Stimulated activated CD4-positive, alpha-beta T cell treated with anti-CD3 and anti-CD28 coated beads, Interleukin-15, amount 100 ng/mL, for 48 hours (primary cell): ENCODE measurements at places on chromosomes 12 and 14.
A peak's percentile ranks its signal among the peaks of the same experiment; 100 is the strongest.

DNA sequence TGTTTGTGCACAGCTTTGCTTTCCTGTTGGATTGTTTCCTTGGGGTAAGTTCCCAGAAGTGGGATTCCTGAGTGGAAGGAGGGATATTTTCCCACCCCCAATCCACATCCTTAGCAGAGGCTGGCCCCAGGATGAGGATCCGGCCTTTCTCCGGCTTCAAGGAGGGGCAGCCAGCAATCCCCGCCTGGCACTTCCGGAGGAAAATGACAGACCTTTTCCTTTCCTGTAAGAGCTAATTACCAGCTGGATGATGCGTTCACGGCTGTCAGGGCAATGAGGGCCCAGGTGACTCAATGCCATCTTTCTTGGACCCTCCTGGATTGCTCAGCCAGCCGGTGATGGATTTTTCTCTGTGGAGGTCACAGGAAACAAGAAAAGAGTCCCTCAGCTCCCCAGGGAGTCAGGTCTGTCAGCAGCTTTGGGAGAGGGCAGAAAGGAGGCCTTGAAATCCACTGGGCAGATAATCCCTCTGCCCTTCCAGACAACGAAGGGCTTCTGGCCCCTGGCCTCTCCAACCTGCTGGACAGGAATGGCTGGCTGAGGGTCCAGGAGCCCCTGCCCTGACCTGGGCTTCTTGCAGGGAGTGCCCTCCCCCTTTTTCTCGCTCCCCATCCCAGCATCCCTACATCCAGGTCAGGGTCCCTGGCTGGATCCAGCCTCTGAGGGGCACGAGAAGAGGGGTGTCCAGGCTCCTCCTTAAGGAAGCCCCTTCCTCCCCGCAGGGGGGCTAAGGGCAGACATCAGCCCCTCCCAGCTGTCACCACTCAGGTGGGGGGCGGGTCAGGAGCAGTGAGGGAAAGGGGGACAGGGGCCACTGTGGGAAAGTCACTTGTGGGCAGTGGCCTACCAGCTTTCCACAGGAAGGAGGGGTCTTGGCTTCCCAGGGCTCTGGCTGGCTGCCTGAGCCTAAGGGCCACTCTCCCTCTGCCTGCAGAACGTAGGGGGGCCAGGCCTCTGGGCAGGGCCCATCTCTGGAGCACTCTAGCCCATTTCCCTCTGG, 16.1 kb upstream of the CCDC85C start:
- DNase-seq, result no peak

DNA sequence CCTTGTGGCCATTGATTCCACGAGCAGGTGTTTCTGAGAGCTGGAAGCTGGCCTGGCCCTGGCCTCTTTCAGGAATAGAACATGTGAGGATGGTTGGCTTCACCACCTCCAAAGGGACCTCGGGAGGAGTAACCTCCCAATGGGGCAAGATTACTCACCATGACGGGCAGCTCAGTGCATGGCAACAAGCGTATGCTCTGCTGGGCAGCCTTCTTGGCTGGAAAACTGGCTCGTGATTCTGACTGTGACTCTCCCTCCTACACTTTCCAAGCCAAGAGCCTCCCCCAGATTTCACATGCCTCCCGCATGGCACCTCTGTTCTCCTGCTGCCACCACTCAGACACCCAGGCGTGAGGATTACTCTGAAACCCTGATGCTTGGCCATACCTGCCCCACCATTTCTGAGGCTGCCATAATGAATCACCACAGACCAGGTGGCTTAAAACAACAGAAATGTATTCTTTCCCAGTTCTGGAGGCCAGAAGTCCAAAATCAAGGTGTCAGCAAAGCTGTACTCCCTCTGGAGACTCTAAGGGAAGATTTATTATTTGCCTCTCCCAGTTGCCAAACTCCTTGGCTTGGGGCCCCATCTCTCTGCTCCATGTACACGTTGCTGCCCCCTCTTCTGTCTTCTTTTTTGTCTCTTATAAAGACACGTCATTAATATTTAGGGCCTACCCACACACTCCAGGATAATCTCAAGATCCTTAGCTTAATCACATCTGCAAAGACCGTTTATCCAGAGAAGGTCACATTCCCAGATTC, 215.9 kb downstream of the CHST11 start:
- DNase-seq, result no peak

DNA sequence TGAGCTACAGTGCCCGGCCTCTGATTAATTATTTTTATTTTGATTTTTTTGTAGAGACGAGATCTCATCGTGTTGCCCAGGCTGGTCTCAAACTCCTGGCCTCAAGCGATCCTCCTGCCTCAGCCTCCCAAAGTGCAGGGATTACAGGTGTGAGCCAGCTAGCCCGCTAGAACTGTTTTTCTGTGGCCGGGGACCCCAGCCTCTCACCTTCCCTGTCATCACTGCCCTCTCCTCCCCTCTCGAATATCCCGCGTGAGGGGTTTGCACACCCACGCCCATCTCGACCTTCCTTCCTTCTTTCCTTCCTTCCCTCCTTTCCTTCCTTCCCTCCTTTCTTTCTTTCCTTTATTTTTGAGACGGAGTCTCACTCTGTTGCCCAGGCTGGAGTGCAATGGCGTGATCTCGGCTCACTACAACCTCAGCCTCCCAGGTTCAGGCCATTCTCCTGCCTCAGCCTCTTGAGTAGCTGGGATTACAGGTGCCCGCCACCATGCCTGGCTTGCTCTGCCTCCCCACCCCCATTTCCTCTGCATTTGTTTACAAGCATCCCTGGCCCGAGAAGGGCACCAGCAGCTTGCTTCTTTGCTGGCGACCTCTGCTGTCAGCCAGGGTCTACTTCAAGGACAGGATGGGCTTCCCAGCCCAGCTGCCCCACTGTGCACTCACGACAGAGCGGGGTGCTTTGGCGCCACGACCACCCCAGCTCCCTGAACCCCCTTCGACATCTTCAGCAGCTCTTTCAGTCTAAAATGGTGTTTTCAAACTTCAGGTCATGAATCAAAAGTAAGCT, 4.3 kb upstream of the TRAF3 start:
- no peak for DNase-seq

GRCh38 chr12:69583203-69583602, 2.1 kb upstream of the CCT2 start:
- no peak for DNase-seq

GRCh38 chr14:72904840-72905561, 11.1 kb upstream of the DPF3 start:
- DNase-seq, result peak; percentile 48

DNA sequence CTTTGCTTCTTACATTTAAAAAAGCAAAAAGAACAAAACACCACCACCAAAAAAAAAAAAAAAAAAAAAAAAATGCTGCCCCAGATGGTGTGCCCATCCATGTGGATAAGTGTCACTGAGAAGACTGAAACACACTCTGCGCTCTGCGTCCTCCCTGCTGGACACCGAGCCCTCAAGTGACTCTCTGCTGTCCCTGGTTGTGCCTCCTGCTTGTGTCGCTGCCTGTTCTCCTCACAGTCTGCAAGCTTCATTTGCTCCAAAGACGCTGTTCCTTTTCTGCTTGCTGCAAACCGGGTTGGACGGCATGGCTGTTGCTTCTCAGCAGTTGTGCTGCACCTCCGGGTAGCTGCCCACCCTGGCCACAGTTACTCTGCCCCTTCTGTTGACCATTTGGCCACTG, 276.2 kb upstream of the ATP2B1 start:
- DNase-seq, result no peak

DNA sequence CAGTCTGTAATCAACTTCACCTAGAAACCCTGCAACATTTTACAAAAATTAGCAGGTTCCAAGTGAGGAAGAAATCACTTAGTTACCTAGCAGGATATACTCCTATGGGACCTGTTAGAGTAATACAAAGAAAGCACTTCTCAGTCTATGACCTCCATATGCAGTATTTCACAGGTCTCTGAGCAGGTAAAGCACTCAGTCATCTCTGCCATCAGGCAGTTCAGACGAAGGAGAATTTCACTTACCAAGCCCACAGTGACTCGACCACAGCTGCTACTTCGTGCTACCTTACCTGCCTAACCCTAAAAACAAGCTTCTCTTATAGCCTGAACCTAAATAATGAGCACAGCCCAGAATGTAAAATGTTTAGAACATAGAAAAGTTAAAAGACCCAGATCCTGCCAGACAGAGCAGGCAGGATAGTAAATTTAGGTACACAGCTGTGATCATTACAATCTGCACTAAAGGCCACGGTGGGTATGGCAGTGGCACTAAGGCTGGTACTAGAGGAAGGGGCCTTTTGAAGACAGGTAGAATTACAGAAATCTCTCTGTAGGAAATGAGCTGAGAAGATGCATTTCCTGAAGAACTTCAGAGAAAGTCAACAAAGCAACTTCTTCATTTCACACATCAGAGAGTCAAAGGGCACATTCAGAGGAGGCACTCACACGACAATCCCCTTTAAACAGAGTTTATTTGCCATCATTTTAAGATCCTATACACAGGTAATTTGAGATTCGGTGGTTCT, 35.7 kb downstream of the DCAF5 start:
- no peak for DNase-seq

GRCh38 chr12:105431537-105432100, 101.1 kb downstream of the C12orf75 start:
- no peak for DNase-seq

GRCh38 chr12:7197841-7198240, 8.4 kb downstream of the PEX5 start:
- DNase-seq, result no peak

- no peak for DNase-seq
Observed at GRCh38 chr12:49959685-49960473, 1.8 kb upstream of the AQP5 start.

DNA sequence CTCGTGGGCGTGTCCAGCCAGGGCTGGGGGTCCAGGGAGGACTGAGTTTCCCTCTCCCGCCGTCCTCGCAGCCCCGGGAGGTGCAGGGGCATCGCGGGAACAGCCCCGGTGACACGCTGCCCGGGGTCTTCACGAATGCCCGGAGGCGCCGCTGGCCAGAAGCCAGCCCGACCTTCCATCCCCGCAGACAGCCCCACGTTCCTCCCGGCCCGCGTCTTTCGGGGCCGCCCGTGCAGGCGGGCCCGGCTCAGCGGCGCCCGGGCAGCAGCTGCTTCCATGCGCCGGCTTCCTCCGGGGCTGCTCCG, 827 bp upstream of the TEDC1 start:
- DNase-seq, result no peak

GRCh38 chr14:91169951-91170350, 56.1 kb downstream of the DGLUCY start:
- no peak for DNase-seq

- no peak for DNase-seq
Observed at GRCh38 chr12:97452839-97453238, 9.8 kb upstream of the RMST start.

- no peak for DNase-seq
Observed at GRCh38 chr12:86959766-86960458, 703.7 kb upstream of the MGAT4C start.

- DNase-seq, result no peak
Observed at GRCh38 chr12:101891462-101891971, 14.1 kb downstream of the DRAM1 start.

GRCh38 chr14:61406675-61407074, 85.3 kb downstream of the PRKCH start:
- no peak for DNase-seq

DNA sequence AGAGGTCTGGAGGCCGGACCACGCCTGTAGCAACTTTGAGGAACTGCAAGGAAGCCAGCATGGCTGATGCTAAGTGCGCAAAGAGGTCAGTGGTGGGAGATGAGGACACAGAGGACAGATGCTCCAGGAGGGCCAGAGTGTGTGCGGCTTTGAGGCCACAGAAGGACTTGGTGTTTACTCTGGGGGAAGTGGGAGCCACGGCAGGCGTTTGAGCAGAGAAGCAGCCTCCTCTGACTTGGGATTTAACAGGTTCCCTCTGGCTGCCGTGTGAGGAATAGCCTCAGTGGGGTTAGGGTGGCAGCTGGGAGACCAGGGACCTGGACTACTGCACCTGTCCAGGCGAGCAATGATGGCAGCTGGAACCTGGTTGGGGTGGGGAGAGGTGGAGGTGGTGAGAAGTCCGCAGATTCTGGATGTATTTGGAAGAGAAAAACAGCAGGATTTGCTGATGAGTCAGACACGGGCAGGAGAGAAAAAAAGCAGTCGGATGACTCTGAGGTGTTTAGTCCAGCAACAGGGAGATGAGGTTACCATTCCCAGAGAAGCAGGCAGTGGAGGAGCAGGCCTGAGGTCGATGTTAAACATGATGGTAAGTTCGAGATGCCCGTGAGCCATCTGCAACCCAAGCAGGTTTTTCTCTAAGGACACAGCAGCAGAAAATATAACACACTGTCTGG, 143.5 kb downstream of the SCARB1 start:
- DNase-seq, result no peak

GRCh38 chr12:130162267-130162666, at the start of gene FZD10:
Gene FZD10, plus strand, starts transcription at chr12:130162464. Its CDS starts 479 bp downstream, at chr12:130162943.
- peak; percentile 14 for DNase-seq

- no peak for DNase-seq
Observed at GRCh38 chr12:1584326-1584725, 10.1 kb downstream of the FBXL14 start.

- no peak for DNase-seq
Observed at GRCh38 chr12:54009171-54010052, 627 bp downstream of the HOXC8 start.
